Stimulated activated CD4-positive, alpha-beta T cell treated with anti-CD3 and anti-CD28 coated beads, TNF-alpha, amount 100 ng/mL, for 24 hours (primary cell): ENCODE measurements at places on chromosomes 3 and 15.

- no peak for DNase-seq
Measured at GRCh38 chr15:90959028-90959595, 4.4 kb downstream of the RCCD1 start.

GRCh38 chr15:29522373-29523276, 253.0 kb upstream of the NSMCE3 start:
- no peak for DNase-seq

DNA sequence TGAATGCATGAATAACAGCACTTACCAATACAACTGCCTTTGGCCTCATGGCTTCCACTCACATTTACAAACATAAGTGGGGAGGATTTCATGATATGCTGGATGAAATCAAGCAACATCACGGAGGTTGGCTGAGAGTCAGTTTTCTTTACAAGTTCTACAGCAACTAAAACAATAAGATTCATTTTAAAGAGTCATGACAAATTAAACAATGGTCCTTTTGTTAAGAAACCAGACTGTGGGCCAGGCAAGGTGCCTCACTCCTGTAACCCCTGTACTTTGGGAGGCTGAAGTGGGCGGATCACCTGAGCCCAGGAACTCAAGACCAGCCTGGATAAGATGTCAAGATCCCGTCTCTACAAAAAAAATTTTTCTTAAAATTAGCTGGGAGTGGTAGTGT, 12.4 kb downstream of the ATR start:
- DNase-seq: no peak

GRCh38 chr3:157370867-157371266, 65.8 kb upstream of the PTX3 start:
- no peak for DNase-seq

DNA sequence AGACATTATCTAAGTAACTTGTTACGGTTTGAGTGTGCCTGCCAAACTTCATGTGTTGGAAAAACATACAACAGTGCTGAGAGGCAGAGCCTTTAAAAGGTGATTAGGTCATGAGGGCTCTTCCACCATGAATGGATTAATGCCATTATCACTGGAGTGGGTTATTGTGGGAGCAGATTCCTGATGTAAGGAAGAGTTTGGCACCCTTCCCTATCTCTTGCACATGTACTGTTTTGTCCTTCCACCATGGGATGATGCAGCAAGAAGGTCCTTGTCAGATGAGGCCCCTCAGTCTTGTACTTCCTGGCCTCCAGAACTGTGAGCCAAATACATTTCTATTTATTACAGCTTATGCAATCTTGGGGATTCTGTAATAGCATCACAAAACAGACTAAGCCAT, 413.9 kb downstream of the EPHA3 start:
- DNase-seq: no peak

GRCh38 chr3:152271501-152272236, 2.9 kb downstream of the MBNL1 start:
- no peak for DNase-seq

GRCh38 chr3:146496726-146497125, 27.4 kb upstream of the PLSCR2 start:
- no peak for DNase-seq

DNA sequence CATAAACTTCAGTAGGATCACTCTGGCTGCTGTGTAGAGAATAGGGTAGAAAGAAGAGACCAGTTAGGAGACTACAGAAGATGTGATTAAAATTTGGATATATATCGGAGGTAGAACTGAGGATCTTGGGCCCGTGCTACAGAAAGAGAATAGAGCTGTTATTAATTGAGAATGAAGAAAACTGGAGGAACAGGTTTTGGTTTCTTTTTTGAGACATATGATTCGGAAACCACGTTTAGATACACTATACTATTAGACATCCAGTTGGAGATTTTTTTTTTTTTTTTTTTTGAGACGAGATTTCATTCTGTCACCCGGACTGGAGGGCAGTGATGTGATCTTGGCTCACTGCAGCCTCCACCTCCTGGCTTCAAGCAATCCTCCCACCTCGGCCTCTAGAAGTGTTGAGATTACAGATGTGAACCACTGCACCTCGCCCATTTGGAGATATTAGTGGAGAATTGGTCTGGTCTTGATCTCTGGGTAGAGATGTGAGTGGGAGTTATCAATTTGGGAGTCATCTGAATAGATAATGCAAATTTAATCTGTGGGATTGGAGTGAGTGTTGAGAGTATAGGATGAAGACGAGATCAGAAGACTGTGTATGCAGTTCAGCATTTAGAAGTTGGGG, 50.9 kb downstream of the TCF12 start:
- no peak for DNase-seq

DNA sequence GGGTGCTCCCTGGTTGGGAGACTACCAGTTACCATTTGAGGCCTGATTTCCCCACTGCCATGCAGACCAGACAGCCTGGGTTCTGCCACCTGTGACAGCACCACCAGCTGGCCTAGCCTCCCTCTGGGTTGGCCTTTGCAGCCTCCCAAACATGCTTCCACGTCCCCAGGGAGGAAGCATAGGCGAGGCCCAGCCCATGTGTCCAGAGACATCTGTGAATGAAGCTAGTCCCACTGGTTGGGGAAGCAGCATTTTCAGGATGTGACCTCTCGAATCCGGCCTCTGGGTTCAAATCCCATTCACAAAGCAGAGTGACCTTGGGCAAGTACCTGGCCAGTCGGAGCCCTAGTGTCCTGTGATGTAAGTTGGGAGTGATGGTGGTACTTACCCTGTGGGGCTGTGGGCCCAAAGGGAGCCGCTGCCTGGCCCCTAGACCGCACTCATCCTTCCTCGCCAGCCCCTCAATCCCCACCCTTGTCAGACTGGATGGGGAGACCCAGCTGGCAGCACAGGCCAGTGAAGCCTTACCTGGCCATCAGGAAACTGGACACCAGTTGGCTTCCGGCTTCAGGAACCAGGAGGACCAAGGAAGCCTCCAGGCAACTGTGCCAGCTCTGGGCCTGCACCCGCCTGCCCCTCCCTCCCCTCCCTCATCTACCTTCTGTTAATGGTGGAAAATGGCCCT, 6.0 kb downstream of the KLF15 start:
- DNase-seq: no peak

GRCh38 chr3:53661480-53661879, 167.1 kb downstream of the CACNA1D start:
- DNase-seq: no peak

- DNase-seq: no peak
Measured at GRCh38 chr15:42691308-42691707, 45.6 kb downstream of the CDAN1 start.
